ENCODE measurements at places on chromosomes 3 and 15. TPM values are rescaled to one million over a fixed set of nuclear protein-coding genes. Genes with fewer than 3 reads are reported as not detected.

Gene ST8SIA2
- total RNA-seq = 6.3 TPM

Gene RNF13
- 27.1 TPM for total RNA-seq

Gene IL17RC
- 33.2 TPM for total RNA-seq

Gene CFAP92
- total RNA-seq = not detected

Gene PRR20G
- not detected for total RNA-seq

Gene HCN4
- 0.14 TPM for total RNA-seq

Gene GABRB3
- 0.58 TPM for total RNA-seq

Gene TGM4
- total RNA-seq = not detected

Gene CTXN2
- total RNA-seq = not detected

Gene TMCO5A
- total RNA-seq = not detected

Gene GOLGA6D
- total RNA-seq = not detected

Gene NUP210
- total RNA-seq = 56.9 TPM

Measured in epithelial cell of proximal tubule (primary cell).